ENCODE measurements at places on chromosomes 16 and 17. TPM values are rescaled to one million over a fixed set of nuclear protein-coding genes. Genes with fewer than 3 reads are reported as not detected.

KIF18B gene
- total RNA-seq: 1.4 TPM

DNA sequence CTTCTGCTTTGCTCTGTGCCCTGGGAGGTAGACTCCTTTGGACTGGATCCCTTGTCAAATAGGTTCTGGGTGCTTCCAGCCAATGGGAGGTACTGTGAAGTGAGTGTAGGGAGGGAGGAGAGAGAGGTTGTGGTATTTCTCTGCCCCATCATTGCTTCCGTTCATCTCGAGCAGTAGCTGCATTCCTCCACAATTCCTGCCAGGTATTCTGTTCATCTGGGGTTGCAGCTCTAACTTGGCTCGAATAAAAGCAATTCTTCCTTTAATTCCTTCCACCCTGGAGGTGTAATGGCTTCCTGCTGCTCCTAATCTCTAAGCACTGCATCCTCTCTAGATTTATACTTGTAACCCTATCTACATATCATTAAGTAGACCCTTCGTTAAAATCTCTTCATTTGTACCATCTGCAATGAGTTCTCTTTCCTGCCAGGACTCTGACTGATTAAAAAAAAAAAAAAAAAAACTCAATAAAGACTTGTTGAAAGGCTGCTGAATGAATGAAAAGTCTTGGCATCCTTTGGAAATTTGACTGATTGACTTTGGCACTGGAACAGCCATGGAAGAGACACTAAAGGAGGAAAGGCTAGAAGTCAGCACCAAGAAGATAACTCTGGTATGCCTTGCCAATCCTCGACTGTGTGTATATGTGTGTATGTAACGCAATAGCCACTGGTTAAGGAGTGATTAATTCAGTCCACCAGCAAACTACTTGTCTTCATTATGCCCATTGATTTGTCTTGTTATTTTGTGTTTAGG lies 616.9 kb upstream of the SOX9 start:
- DNase-seq: no peak

HBZ gene
- total RNA-seq: not detected

GRCh38 chr17:2207815-2208515 lies 95.6 kb downstream of the SMG6 start:
- DNase-seq: no peak

DNA sequence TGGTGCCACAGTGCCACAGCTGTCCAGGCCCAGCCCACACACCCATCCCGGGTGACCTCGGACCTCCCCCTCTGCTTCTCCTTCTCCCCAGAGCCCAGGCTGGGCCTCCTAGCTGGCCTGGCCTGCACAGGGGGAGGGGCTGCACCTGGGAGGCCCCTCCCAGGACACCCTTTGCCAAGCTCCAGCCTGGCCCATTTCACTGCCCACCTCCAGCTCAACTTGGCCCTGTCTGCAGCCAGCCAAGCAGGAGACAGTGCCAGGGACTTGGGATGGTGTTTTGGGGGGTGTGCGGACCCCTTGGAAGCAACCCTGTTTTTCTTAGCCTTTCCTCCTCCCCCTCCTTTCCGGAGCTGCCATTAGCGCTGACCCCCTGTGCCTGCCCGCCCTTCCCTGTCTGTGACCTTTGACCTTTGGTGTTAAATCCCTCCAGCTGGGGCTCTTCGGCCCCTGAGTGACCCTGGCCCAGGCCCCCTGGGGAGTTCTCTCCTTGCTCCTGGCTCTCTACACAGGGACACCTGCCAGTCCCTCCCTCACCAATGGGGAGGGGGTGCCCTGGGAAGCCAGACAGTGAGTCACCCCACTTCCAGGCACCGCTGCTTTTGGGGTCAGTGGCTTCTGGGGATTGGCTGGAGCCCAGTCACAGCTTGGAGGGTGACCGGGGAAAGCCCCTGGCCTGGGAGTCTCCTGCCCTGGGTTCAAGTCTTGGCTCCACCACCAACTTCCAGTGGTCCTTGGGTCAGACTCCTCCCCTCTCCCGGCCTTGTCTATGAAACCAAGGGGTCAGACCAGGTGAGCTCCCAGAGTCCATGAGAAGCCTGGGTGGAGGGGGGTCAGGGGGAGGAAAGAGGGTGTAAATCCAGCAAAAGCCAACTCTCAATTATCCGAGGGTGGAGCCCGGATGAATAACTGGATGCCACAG lies 1.9 kb downstream of the GLIS2 start:
- peak; percentile 76 for DNase-seq

GRCh38 chr16:63907251-63907650 lies 1214.6 kb downstream of the CDH11 start:
- no peak for DNase-seq

- DNase-seq: peak; percentile 36
Observed at GRCh38 chr16:81405702-81406113, 38.9 kb upstream of the CMIP start.

DNA sequence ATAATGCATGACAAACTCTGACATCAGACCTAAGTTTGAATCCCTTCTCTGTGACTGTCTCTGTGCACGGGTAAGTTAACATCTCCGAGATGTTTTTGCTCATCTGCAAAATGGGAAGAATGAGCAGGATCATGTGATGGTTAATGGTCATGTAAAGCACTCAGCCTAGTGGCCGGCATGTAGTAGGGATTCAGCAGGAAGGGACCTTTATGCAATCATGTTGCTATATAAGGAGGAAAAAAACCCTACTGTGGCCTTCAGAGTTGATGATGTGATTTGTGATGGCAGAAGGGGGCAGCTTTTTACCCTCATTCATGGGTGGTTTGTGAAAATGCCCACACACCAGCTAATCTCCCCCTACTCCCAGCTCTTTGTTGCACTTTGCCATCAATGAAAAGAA lies 24.1 kb downstream of the CLEC16A start:
- no peak for DNase-seq

GRCh38 chr16:55051571-55052347 lies 121.1 kb downstream of the IRX5 start:
- peak; percentile 25 for DNase-seq

- DNase-seq: peak; percentile 81
Observed at GRCh38 chr17:82775001-82775823, 23.3 kb downstream of the TBCD start.

- no peak for DNase-seq
Observed at GRCh38 chr16:80323187-80323807, 217.5 kb upstream of the DYNLRB2 start.

KRTAP16-1 gene
- total RNA-seq: not detected

CACNG4 gene
- total RNA-seq: 0.16 TPM

USP6 gene
- total RNA-seq: not detected

GRCh38 chr16:29745853-29746345 lies at the start of gene C16orf54:
Gene C16orf54, minus strand, starts transcription at chr16:29745990. Its CDS starts 1,039 bp downstream, at chr16:29744951.
- DNase-seq: peak; percentile 76

- DNase-seq: no peak
Observed at GRCh38 chr16:83117810-83118209, 491.0 kb downstream of the CDH13 start.

- no peak for DNase-seq
Observed at GRCh38 chr17:60091908-60092331, 13.2 kb upstream of the HEATR6 start.

DNA sequence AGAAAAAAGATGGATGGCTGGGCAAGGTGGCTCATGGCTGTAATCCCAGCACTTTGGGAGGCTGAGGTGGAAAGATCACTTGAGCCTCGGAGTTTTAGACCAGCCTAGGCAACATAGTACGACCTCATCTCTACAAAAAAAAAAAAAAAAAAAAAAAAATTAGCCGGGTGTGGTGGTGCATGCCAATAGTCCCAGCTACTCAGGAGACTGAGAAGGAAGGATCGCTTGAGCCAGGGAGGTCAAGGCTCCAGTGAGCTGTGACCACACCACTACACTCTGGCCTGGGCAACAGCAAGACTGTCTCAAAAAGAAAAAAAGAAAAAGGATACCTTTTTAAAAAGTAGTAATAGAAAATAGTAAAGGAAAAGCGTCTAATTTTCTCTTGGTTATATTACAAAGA lies 20.7 kb downstream of the ZNF652 start:
- no peak for DNase-seq

DNA sequence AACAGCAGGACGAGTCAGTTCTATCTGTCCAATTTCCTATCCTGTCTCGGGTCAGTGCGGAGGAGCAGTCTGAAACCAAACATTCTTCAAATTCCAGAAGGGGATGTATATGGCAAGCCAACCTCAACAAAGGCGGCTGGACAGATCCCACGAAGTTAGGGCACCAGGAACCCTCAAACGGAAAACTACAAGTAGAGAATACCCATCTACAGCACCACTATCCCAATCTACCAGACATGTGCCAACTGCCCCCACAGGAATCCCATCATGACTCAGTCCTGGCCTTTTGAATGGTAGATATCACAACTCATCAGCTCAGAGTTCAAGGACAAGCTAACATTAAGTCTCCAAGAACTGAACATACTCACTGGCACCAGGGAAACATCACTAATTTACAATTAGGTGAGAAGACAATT lies 2.3 kb downstream of the NAT9 start:
- no peak for DNase-seq

WNT9B gene
- total RNA-seq: not detected

AANAT gene
- not detected for total RNA-seq

- DNase-seq: no peak
Observed at GRCh38 chr17:61005358-61005757, 327.7 kb downstream of the BCAS3 start.

KRT27 gene
- not detected for total RNA-seq

DNA sequence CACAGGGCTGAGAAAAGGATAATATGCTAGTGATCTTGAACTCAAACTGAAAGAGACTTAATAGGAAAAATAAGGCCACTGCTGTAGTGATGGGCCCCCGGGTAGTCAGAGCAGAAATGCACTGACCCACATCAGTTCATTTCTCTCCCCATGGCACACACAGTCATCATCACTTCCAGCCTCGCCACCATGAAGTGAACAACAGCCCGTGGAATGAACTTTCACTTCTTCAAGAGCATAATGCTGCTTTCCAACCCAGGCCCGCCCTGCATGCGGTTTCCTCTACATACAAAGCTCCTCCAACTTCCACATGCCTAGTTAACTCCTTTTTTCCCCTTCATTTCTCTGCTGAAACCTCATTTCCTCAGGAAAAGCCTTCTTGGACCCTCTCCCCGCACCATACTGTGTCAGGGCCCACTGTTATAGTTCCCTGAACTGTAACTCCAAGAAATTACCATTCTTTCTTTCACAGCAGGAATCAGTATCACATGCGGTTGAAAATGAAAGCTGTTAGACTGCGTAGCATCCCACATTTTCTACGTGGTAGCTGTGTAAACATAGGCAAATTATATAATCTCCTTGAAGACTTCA lies 65.8 kb upstream of the SMIM36 start:
- peak; percentile 77 for DNase-seq

MTSS2 gene
- total RNA-seq: 100.0 TPM

CX3CL1 gene
- 4.8 TPM for total RNA-seq
